ENCODE measurements at places on chromosomes 12 and 14.

DNA sequence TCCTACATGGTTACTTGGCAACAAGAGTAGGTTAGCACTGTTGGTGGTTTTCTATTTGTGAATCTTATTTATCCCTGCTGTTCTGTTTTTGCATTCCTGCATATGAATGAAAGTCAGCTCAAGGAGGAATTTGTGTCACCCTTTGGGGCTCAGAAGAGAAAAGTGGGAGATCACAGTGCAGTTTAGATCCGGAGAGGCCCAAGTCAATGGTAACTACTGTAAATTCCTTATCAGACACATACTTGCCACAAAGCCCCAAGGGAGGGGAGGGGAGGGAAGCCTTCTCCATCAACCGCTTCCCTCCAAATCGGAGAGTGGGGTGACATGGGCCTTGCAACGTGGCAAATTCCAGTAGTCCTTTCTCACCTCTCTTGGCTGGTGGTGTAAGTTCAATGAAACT, 15.0 kb downstream of the GSG1 start:
- DNase-seq, result no peak

DNA sequence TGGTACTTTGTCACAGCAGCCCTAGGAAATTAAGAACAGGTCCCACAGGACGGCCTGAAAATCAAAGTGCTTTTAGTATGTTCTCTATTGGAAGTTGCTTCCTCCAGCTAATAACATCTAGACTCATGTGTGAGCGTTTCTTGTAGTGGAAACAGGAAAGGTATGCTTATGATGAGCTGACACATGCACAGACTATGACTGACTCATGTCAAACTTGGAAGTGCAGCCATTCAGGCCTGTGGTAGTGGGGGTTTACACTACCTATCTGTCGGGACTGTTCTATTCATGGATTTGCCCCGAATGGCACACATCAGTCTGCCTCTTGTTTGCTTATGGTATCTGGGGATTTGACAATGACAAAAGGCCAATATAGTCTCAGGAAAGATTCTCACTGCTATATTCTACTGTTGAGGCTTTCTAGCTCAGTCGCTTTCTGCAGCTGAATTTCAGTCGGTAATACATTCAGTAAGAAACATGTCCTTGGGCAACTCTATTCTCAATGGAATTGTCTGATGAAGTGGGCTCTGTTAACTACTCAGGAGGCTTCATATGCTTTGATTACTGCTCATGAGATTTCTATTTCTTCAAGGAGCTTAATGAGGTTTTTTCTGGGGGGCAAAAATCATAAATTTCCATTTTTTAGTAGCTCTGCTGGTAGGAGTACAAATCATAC, 270.3 kb upstream of the DAAM1 start:
- no peak for DNase-seq

- DNase-seq, result no peak
Measured at GRCh38 chr14:58082011-58082410, 70.0 kb downstream of the ARMH4 start.

- DNase-seq, result no peak
Measured at GRCh38 chr12:110105986-110106385, 18.2 kb upstream of the IFT81 start.

DNA sequence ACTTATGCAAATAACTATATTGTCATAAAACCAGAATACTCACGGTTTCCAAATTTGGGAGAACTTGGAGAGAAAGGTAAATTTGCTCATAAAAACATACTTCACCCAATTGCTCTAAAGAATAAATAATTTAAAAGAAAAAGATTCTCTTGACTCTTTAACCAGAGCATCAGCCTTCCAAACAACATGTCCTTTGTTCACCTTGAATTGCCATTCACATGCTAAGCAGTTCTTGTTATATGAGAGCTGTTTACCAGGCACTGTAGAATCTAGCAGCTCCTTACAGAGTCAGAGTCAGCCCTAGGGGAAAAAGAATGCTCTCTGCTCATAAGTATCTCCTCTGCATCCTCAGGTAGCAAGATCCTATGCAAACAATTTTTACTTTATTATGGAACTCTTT, 10.2 kb downstream of the SLCO1A2 start:
- DNase-seq, result no peak

DNA sequence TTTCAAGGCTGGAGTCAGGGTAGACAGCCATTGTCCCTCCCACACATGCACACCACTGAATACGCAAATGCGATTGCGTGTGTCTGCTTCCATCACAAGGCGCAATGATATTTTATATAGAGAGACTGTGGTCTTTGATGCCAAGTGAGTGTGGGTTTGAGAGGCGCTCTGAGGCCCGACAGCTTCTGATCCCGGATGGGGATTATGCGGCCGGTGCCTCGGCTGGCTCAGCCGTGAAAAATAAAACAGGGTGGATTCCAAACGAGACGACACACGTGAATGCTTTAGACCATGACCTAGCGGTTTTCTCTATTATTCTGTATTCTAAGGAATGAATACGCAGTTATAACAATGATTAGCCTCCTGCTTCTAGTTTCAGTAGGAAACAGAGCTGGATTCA, 72.5 kb downstream of the TMEM132D start:
- DNase-seq, result no peak

DNA sequence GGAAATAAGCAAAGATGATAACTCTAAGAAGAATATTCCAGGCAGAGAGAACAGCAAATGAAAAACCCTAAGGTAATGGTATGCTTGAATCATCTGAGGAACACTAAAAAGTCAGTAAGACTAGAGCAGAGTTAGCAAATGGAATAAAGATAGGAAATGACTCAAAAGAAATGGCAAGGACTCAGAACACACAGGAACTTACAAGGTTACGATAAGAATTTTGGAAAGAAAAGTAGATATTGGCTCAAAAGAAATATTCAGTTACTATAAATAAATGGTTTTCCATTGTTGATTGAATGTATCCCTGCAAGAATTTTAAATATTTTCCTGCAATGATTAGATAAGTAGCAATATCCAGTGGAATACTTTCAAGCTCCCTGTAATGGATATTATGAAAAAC, 705.8 kb downstream of the C12orf50 start:
- DNase-seq, result no peak

DNA sequence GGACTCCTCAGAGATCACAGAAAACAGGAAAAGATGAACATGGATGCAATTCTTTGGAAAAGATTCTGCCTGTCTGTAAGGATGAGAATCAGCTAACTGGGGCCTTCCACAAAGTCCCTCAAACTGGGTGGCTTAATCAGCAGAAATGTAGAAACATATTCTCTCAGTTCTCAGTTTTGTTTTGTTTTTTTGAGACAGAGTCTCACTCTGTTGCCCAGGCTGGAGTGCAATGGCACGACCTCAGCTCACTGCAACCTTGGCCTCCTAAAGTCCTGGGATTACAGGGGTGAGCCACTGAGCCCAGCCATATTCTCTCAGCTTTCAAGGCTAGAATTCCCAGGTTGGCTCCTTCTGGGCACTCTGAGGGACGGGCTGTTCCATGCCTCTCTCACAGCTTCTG, 38.2 kb upstream of the CLIP1 start:
- no peak for DNase-seq

DNA sequence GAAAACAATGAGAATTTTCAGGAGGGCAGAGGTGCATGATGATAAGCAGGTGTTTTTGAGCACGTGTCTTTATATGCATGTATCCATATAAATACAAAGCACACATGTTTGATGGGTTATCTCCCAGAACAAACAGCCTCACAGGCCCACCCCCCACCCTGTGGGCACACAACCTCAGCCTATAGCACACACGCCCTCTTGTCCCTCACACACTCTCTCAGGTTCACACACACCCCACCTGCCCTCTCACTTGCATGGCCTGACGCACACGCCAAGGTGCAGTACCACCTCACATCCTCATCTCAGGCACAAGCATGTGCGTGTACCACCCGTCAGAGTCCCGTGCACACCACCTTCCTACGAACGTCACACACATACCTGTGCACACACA, 8.6 kb upstream of the KRT8 start:
- no peak for DNase-seq

DNA sequence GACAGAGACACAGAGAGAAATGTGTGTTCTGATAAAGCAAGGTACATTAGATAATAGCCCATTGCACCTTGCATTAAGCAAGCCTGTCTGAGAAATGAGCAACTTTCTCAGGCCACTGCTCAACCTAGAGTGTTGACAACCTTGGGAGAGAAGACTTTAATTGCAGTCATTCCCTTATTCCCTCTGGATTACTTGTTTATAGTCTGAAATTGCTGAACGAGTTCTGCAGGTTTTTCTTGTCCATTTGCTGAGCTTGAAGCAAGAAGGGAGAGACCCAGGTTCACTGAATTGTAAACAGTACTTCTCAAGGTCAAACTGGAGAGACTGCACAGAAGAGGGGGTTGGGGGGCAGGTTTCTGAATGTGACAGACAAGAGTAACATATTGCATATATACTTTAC, 159.4 kb upstream of the PLEKHG7 start:
- DNase-seq, result no peak

- no peak for DNase-seq
Measured at GRCh38 chr14:68479247-68479646, 313.6 kb downstream of the ZFP36L1 start.

DNA sequence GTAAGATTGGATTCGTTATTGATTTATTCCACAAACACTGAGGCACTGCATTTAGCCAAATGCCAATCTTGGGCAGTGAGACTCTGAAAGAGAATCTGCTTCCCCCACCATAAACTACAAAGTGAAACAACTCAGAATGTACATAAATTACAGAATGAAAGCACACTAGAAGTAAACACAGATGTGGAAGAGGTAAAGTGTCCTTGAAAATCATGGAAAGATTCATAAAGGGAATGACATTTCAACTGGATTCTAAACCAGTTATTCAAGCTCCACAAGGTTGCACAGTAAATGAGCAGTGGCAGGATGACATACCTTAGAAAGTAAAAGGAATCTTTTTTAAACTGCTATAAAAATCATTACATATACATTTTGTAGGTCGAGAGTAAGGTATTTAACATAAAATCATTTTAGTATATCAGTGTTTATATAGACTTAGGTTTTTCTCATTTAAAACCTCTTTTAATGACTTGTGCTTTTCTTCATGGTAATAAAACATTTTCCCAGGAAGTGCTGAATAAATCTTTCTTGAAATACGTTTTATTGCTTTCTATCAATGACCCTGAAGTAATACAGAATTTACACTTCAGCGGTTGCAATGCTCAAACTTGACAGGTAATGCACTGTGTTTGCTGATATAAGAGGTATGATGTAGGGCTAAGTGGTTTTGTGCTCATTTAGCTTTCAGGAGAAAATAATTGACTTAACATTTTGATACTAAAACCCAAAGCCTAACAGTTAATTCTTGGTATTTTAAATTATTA, 270.6 kb downstream of the NAV3 start:
- DNase-seq, result no peak

DNA sequence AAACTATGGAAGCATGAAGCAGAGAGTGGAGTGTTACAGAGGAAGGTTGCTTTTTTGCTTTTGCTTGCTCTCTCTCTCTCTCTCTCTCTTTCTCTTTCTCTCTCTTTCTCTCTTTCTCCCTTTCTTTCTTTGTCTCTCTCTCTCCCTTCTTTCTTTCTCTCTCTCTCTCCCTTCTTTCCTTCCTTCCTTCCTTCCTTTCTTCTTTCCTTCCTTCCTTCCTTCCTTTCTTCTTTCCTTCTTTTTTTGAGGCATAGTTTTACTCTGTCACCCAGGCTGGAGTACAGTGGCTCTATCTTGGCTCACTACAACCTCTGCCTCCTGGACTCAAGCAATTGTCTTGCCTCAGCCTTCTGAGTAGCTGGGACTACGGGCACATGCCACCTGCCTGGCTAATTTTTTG, 7.6 kb downstream of the ARHGDIB start:
- DNase-seq, result no peak

GRCh38 chr12:103832048-103832997, 8.7 kb downstream of the NT5DC3 start:
- DNase-seq, result peak; percentile 7

- DNase-seq, result no peak
Measured at GRCh38 chr12:78797196-78797931, 67.2 kb upstream of the SYT1 start.

DNA sequence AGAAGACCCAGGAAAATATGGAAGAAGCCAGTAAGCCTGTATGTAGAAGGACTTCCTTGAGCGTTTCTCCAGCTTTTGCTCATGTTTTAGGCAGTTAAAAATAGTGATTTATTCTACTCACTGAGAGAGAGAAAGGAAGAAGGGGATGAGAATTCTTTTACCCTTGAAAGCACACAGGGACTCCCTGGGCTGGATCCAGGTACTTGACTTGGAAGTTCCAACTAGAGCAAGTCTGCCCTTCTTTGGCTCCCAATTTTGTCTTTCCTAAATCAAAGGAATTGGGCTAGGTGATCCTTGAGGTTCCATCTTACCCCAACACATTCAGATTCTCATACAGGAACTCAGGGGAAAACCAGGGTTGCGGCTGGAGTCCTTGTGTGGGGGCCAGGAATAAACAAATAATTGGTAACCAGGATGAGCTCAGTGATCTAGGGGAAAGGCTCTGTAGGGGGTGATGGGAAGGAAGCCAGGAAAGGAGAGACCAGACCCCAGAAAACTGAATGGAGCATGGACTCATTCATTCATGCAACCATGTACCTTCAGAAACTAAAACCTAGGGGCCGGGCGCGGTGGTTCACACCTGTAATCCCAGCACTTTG, 11.5 kb upstream of the ITGA5 start:
- DNase-seq, result no peak

GRCh38 chr12:117360551-117361346, 677 bp downstream of the NOS1 start:
- DNase-seq, result no peak

GRCh38 chr12:94561943-94562411, 88.4 kb downstream of the TMCC3 start:
- no peak for DNase-seq

DNA sequence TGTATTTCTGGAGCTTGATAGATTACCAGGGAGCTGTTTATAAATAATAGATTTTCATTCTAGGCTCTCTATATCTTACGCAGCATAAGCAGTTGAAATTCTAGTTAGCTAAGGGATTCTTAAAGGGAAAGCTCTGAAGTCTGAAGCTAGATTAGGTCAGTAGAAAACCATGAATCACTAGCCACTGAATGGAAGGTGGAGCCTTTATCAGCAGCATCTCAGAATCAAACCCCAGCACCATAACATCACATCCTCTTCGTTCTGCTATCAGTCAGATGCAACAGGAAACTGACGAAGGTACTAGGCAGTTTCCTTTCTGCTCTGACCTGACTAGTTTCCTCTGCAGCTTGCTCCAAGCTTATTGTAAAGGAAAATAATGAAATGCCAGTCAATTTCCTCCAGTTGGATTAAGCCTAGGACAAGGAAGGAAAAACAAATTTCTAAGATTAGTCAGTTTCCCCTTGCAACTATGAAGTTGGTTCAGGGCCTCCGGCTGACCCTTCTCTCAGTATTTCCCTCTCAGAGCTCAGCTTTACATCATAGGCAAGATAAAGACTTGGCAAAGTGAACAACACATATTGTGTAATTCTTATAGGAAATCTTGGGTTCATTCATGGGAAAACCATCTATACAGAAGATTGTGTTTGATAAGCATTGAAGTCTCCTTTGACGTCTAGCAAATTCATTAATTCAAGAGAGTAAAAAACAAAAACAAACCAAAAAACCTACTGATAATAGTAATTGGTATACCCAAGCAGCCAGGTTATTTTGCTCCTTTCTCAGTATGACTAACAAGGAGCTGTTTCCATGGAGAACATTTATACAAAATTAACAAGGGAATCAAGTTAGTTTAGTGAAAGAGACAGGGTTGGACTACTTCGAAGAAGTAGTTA, 43.4 kb upstream of the CFAP54 start:
- DNase-seq, result peak; percentile 35

Measured in GM12891 (cell line).